ENCODE measurements at places on chromosomes 3 and 15. TPM values are rescaled to one million over a fixed set of nuclear protein-coding genes. Genes with fewer than 3 reads are reported as not detected.

ADPRH gene
- total RNA-seq, result 1.1 TPM

FOXL2 gene
- total RNA-seq, result 0.22 TPM

PYGO1 gene
- 5.4 TPM for total RNA-seq

PRKCI gene
- total RNA-seq, result 63.1 TPM

SLC22A13 gene
- total RNA-seq, result not detected

FBXL2 gene
- total RNA-seq, result 3.8 TPM

NAALADL2 gene
- total RNA-seq, result 5.1 TPM

COLQ gene
- 0.12 TPM for total RNA-seq

NME9 gene
- not detected for total RNA-seq

ROPN1 gene
- total RNA-seq, result not detected

AHSG gene
- not detected for total RNA-seq

GABRG3 gene
- not detected for total RNA-seq

TMEM212 gene
- total RNA-seq, result not detected

Measured in M059J (cell line).